ENCODE measurements at places on chromosomes 6 and 20.

GRCh38 chr6:138349891-138350290, 27.8 kb upstream of the SMIM28 start:
- no peak for DNase-seq

DNA sequence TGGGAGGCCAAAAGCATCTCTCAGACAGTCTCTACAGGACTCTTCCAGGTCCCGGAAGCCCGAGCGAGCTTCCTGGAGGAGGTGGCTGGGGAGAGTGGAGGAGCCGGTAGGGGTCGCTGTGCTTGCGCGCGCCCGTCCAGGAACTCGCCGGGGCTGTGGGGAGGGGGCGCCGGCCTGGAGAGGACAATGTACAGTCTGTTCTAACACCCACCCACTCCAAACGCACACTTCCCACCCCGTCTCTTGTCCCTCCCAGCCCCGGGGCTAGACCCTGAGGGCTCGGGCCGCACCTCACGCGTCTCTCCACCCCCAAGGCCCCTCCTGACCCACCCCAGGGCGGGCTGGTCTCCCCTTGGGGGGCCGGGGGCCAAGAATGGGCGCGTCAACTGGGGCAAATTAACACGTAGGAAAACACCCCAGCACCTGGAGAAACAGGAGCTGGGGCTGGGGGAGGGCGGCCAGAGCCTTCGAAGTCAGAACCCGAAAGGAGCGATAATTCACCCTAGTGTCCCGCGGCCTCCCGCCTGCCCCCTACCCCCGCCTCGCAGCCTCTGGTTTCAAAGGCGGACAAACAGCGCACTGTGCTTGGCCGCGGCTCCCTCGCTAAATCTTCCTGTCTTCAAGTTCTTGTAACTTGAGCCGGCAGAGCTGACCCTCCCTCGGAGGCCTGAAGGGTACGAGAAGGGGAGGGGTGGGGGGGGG, 103.2 kb upstream of the FOXP4 start:
- DNase-seq = no peak

DNA sequence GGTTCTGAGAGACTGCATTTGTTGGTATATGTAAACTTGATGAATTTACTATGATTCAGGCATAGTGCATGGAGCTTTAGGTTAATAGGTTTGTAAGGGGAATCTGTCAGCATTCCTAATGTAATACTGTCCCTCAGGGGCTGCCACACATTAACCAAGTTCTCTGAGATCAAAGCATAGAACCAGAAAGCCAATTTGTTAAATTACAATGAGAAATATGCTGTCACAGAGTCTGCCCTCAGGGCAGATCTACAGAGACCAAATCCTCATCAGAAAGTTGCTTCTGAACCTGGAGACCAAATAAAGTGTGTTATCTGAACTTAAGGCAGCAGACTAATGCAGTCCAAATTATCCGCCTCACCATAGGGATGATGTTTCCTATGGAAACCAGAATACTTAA, 250.8 kb upstream of the HTR1E start:
- no peak for DNase-seq

DNA sequence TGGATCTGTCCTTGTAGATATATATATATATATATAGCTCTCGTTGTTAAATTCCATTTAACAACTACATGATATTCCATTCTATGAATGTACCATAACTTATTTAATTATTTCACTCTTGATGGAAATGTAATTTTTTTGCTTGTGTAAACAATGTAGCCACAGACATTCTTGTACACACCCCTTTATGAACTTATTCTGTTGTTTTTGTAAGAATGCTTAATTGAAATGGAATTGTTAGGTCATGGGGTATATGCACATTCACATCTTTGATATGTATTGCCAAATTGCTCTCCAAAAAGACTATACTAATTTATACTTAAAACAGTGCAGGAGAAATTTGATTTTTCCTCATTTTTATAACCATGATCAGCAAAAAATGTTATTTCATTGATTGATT, 67.2 kb downstream of the MAP3K4 start:
- no peak for DNase-seq

GRCh38 chr6:53134601-53135235, 13.9 kb downstream of the GCM1 start:
- no peak for DNase-seq

GRCh38 chr6:156550949-156551348, 226.2 kb upstream of the ARID1B start:
- DNase-seq = no peak

Data from activated T-cell treated with anti-CD3 and anti-CD28 coated beads, Interleukin-2, amount 50 U/mL, for 48 hours (primary cell).